ENCODE measurements at places on chromosomes 7 and 10.
A peak's percentile ranks its signal among the peaks of the same experiment; 100 is the strongest.

GRCh38 chr10:22321924-22322640 lies 1.2 kb downstream of the BMI1 start:
- H3K36me3 ChIP-seq = peaks cover 19% of the 10 kb centered on the region
- peaks cover 64% of the 10 kb centered on the region for H3K27me3 ChIP-seq
- H3K4me3 ChIP-seq = peak overlapping the region; percentile 80
- H3K4me1 ChIP-seq = peaks cover 45% of the 10 kb centered on the region

- H3K27me3 ChIP-seq = no peaks in the 10 kb centered on the region
- H3K4me3 ChIP-seq = no peak overlapping the region
- no peaks in the 10 kb centered on the region for H3K36me3 ChIP-seq
- peaks cover 27% of the 10 kb centered on the region for H3K4me1 ChIP-seq
- no peak overlapping the region for H3K27ac ChIP-seq
Measured at GRCh38 chr10:112369495-112370423, 4.2 kb upstream of the ACSL5 start.

GRCh38 chr7:44116087-44116788 lies 7.1 kb downstream of the POLD2 start:
- no peak overlapping the region for H3K4me3 ChIP-seq
- H3K36me3 ChIP-seq = peaks cover 53% of the 10 kb centered on the region
- H3K4me1 ChIP-seq = peaks cover 22% of the 10 kb centered on the region
- no peak overlapping the region for H3K27ac ChIP-seq

DNA sequence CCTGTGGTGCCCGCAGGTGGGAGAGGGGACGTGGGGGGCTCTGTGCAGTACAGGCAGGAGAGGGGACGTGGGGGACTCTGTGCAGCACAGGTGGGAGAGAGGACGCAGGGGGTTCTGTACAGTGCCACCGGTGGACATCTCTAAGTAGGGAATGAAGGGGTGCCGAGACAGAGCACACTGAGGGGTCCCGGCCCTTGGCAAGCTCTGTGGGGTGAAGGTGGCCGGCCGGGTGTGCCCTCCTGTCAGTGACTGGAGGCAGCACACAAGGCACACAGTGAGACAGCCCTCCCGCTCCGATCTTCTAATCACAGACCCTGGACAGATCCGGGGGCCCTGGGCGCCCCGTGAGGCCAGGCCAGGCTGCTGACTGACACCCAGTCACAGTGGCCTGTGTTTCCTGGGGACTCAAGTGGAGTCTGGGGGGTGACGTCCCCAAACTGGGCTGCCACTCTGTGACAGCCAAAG lies 11.2 kb downstream of the GPR146 start:
- no peak for DNase-seq
- no peaks in the 10 kb centered on the region for H3K27me3 ChIP-seq
- peak overlapping the region; percentile 65 for H3K4me3 ChIP-seq
- H3K36me3 ChIP-seq = no peaks in the 10 kb centered on the region
- H3K27ac ChIP-seq = no peak overlapping the region
- H3K4me1 ChIP-seq = peaks cover 11% of the 10 kb centered on the region

- no peak overlapping the region for H3K27ac ChIP-seq
- H3K27me3 ChIP-seq = no peaks in the 10 kb centered on the region
- H3K36me3 ChIP-seq = no peaks in the 10 kb centered on the region
- DNase-seq = no peak
Measured at GRCh38 chr10:62666275-62666674, 138.2 kb upstream of the ADO start.

DNA sequence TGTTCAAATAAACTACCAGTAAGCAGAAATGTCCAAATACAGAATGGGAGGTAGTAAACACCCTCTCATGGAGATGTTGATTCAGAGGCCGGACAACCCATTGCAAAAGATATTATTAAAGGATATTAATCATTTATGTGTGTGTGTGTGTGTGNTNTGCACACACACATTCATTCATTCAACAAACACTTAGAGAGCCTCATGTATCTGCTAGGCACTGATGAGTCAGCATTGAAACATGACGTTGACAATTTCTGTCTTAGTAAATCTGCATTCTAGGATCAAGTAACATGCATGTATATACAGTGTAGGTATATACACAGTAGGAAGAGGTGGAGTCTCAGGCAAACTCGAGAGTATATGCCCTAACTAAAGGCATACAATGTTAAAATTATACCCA lies 187.0 kb downstream of the ZNF365 start:
- H3K4me3 ChIP-seq = no peak overlapping the region
- peaks cover 2% of the 10 kb centered on the region for H3K36me3 ChIP-seq
- H3K27ac ChIP-seq = no peak overlapping the region

- no peak for DNase-seq
- no peak overlapping the region for H3K27ac ChIP-seq
- H3K27me3 ChIP-seq = peaks cover 6% of the 10 kb centered on the region
- H3K4me1 ChIP-seq = peaks cover 21% of the 10 kb centered on the region
- H3K36me3 ChIP-seq = peaks cover 10% of the 10 kb centered on the region
- no peak overlapping the region for H3K4me3 ChIP-seq
Measured at GRCh38 chr10:33095867-33096815, 138.1 kb upstream of the ITGB1 start.

DNA sequence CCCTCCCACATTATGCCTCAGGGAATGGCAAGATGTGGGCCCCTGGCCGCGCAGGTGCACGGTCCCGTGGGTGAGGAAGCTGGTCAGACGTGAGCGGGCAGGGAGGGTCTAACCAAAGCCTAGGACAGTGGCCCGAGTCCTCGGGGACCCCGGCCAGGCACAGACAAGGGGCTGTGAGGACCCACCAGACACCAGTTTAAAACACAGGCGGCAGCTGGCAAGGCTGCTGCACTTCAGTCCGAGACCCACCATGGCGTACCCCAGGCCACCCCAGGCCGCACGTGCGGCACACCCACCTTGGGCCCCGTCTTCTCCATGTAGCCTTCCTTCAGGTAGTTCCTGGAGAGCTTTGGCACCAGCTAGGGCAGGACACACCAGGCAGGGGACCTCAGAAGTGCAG lies 23.5 kb downstream of the GET4 start:
- H3K27me3 ChIP-seq = no peaks in the 10 kb centered on the region
- no peaks in the 10 kb centered on the region for H3K4me1 ChIP-seq
- no peak overlapping the region for H3K27ac ChIP-seq
- no peak for DNase-seq
- H3K36me3 ChIP-seq = peaks cover 16% of the 10 kb centered on the region
- H3K4me3 ChIP-seq = no peak overlapping the region

DNA sequence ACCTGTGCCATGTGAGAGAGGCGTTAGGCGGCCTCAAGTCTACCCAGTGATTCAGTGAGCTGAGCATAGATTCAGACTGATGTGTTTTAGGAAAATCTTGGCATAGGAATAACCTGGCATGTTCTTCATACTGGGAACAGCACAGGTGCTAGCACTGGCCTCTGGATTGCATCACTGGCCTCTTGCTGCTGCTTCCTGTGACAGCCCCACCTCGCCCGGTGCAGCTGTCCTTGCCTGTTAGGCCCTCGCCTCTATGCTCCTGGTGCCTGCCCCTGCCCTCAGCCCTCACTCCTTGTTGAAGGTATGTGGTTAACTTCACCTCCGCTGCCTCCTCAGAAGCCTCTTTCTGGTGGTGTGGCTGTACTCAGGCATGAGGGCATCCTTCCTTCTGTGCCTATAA lies 46.2 kb downstream of the BLNK start:
- H3K27ac ChIP-seq = no peak overlapping the region
- H3K4me1 ChIP-seq = no peaks in the 10 kb centered on the region
- DNase-seq = no peak
- no peaks in the 10 kb centered on the region for H3K27me3 ChIP-seq
- H3K4me3 ChIP-seq = no peak overlapping the region

DNA sequence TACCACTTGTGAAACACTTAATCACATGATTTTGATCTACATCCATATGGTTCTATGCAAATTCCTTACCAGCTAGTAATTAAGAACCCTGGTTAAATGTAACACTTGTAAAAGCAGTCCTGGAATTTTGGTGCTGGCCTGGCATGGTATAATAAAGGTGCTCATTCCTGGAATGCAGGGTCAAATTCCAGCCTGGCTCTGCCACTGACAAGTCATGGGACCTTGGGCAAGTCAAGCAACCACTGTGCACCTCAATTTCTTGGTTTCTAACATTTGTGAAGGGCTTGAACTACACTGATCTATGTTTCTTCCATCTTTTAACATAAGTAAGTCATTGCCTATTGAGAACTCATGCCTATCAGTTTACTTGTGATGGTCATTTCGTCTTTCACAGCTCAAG lies 91.9 kb upstream of the PIK3CG start:
- peak overlapping the region; percentile 83 for H3K27ac ChIP-seq
- H3K27me3 ChIP-seq = no peaks in the 10 kb centered on the region
- H3K4me1 ChIP-seq = peaks cover 36% of the 10 kb centered on the region
- no peak for DNase-seq
- no peak overlapping the region for H3K4me3 ChIP-seq
- H3K36me3 ChIP-seq = peaks cover 8% of the 10 kb centered on the region

DNA sequence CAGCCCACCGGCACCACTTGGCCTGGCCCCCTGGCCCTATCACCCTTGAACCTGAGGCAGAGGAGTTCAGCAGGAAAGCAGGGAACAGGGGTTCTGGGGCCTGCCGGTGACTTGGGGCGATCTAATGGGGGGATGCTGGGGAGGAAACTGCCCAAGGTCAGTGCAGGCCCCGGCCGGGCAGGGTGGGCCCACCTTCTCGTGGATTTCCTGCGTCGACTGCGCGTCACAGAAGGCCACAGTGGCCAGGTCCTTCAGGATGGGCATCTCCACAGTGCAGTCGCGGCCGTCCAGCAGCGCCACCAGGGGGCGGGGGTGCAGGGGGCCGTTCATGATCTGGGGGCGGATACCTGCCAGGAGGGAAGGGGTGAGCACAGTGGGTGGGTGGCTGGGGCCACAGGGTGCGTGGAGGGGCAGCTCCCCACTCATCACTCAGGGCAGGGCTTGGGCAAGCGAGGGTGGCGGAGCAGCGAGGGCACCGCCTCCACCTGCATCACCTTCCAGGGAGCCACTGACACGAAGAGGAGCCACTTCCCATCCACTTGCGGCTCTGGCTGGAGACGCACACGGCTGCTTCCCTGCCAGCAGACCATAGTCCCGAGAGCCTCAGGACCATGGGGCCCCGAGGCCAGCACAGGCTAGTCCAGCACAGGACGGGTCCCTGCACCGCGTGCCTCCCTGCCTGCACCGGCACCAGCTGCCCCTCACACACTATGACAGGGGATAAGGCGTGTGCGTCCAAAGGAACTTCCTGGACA lies 61.4 kb downstream of the ZRANB1 start:
- H3K36me3 ChIP-seq = no peaks in the 10 kb centered on the region
- no peak for DNase-seq

GRCh38 chr7:144821067-144821466 lies 14.8 kb downstream of the TPK1 start:
- H3K27me3 ChIP-seq = no peaks in the 10 kb centered on the region
- H3K4me3 ChIP-seq = peak overlapping the region; percentile 48
- peak overlapping the region; percentile 94 for H3K27ac ChIP-seq
- H3K36me3 ChIP-seq = peaks cover 58% of the 10 kb centered on the region

DNA sequence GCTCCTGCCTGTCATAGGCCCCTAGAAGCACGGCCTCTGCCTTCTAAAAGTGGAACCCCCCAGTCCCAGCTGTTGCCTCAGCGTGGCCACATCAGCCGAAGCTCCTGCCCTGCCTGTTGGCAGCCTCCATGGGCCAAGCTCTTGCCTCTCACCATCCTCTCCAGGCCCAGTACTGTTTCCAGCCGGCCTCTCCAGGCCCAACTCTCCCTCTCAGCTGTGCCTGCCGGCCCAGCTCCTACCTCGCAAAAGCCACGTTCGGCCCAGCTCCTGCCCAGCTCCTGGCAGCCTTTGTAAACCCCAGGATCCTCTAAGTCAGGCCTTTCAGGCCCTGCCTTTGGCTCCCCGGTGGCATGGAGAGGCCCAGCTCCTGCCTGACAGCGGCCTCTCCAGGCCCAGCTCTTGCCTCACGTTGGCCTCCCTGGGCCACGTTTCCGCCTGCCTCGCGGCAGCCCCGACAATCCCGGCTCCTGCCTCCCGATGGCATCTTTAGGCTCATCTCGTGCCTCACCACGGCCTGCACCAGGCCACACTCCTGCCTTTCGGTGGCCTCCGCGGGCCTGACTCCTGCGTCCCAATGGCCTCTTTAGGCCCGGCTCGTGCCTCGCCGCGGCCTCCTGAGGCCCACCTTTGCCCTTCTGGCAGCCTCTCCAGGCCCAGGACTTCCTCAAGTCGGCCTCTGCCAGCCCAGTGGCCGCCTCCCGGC lies 17.5 kb upstream of the TMEM248 start:
- no peak overlapping the region for H3K4me3 ChIP-seq
- H3K27ac ChIP-seq = no peak overlapping the region

GRCh38 chr10:93916257-93917063 lies 22.7 kb downstream of the SLC35G1 start:
- no peak overlapping the region for H3K27ac ChIP-seq
- H3K27me3 ChIP-seq = no peaks in the 10 kb centered on the region
- no peak for DNase-seq

GRCh38 chr10:2019803-2020202 lies 282.5 kb upstream of the ADARB2 start:
- no peak overlapping the region for H3K4me3 ChIP-seq
- H3K4me1 ChIP-seq = no peaks in the 10 kb centered on the region
- DNase-seq = no peak
- H3K27ac ChIP-seq = no peak overlapping the region

DNA sequence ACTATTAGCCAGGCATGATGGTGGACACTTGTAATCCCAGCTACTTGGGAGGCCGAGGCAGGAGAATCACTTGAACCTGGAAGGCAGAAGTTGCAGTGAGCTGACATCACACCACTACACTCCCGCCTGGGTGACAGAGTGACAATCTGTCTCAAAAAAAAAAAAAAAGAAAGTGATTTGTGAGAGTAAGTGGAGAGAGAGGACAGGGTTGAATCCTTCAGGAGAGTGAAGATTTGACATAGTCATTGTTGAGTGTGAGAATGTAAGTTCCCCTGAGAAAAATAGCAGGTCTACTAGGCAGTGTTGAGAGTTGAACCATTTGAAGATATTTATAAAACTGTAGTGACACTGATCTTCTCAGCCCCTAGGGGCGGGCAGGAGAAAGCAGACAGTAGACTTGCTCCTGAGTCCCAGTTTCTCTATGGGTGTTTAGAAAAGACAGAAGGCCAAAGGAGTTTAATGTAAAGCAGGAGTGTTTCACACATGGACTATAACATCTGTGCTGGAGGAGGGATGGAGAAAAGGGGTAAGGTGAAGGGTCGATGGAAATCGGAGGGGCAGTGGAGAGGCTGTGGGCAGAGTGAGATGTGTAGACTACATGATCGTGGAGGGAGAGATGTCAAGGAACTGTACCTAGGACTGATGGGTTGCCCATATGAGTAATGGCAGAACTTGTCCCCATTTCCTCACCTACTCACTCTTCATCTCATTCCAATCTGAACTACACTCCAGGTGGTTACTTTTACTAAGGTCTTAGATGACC lies 13.7 kb upstream of the LAMB4 start:
- H3K4me1 ChIP-seq = peaks cover 13% of the 10 kb centered on the region
- peaks cover 2% of the 10 kb centered on the region for H3K36me3 ChIP-seq
- DNase-seq = no peak
- H3K27ac ChIP-seq = no peak overlapping the region

DNA sequence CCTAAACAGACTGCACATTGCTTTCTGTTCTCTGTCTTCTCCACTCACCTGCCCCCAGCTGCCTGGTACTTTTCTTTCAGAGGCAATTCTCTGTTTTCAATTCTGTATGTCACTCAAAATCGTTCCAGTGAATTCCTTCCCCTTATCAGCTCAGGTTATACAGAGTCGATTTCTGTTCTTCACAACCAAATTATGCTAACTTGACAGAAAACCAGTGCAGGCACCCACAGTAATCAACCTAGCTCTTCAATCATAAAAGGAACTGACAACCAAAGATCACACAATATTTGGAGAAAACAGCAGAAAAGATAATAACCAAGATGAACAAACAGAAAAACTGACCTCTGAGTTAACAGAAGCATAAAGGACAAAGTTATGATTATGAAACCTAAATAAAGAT lies 303.3 kb upstream of the PHYHIPL start:
- DNase-seq = no peak
- H3K36me3 ChIP-seq = no peaks in the 10 kb centered on the region
- H3K27me3 ChIP-seq = no peaks in the 10 kb centered on the region
- H3K27ac ChIP-seq = no peak overlapping the region
- H3K4me3 ChIP-seq = no peak overlapping the region

Measured in activated naive CD8-positive, alpha-beta T cell treated with anti-CD3 and anti-CD28 coated beads for 36 hours (primary cell).